ENCODE measurements at places on chromosomes 5 and 9.
A peak's percentile ranks its signal among the peaks of the same experiment; 100 is the strongest.

DNA sequence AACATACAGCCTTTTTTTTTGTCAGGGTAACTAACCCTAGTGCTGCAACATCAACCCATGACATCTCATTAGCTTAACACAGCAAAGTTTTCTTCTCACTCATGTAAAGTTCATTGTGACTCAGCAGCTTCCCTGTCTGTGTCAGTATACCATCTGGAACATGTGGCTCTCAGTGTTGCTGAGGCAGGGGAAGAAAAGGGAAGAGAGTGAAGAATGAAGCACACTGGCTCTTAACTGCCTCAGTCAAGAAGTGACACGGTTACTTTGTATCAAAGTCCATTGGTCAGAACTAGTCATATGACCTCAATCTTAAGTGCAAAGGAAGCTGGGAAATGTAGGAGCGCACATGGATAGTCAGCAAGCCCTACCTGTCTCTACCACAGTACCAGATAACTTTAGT lies 185.0 kb upstream of the ELL2 start:
- no peak for DNase-seq

- no peak for DNase-seq
Observed at GRCh38 chr5:6545770-6546690, 86.8 kb downstream of the NSUN2 start.

- DNase-seq, result no peak
Observed at GRCh38 chr5:120152931-120153330, 311.2 kb upstream of the PRR16 start.

DNA sequence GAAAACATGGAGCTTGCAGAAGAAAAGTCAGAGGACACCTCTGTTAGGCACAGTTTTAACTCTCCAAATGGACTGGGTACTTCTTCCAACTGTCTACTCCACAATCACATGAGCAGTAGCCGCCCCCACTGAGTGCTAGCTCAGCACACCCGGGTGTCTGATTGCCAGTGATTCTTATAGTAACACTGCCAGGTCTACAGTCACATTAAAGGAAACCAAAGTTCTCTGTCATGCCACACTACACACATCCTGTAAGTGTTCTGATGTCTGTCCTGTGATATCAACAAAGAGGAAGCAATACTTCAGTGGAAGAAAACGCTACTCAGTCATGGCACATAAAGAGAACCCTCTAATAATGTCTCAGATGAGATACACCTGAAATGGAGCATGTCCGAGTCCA lies at the start of gene HAVCR2:
HAVCR2 (minus strand) TSS at position 69 of the 400 bp plus-strand sequence; CDS start at position 8, 61 bp downstream.
- peak; percentile 13 for DNase-seq

DNA sequence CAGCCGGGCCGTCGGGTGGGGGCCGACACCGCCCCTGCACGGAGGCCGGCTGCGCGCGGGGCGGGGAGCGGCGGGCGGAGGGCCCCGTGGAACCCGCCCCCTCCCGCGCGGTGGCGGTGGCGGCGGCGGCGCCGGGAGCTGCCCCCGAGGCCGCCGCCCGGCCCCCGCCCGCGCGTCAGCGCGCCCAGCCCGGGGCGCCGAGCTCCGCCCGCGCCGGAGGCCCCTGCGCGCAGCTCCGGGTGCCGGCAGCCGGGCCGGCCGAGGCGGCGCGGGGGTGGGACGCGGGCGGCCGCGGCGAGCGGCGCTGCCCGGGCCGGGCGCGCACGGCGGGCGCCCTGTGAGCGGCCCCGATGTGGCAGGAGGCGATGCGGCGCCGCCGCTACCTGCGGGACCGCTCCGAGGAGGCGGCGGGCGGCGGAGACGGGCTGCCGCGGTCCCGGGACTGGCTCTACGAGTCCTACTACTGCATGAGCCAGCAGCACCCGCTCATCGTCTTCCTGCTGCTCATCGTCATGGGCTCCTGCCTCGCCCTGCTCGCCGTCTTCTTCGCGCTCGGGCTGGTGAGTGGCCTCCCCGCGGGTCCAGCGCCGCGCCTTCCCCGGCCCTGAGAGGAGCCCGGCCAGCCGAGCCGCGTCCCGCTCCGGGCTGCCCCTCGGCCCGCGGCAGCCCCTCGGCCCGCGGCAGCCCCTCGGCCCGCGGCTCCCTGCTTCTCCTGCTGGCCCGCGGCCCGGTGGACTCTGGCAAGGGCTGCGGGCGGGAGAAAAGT lies at the start of gene ADCY2:
ADCY2 (plus strand) TSS at position 192 of the 766 bp plus-strand sequence; CDS start at position 351, 159 bp downstream.
- DNase-seq, result no peak

- DNase-seq, result no peak
Observed at GRCh38 chr5:431711-432050, 11.3 kb upstream of the EXOC3 start.

DNA sequence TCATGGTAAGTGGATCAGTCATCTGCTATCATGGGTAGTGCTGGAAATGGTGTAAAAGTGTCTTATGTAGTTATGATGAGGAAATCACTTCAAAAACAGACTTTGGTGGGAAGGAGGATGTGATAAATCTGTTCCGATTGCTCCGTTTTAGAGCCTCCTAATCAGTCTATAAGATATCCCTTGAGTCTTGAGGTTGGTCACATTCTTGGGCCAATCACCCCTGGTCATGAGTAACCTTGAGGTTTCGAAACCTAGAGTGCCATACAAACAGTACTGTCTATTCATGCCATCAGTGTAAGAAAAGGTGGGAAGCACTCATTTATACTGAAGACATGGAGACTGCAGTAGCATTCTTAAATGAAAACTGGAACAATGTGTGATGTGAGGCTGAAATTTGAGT lies 45.8 kb downstream of the LRRTM2 start:
- no peak for DNase-seq

GRCh38 chr9:26334706-26335105 lies 557.9 kb downstream of the CAAP1 start:
- no peak for DNase-seq

- DNase-seq, result no peak
Observed at GRCh38 chr5:116572350-116573278, 2.0 kb downstream of the SEMA6A start.

- no peak for DNase-seq
Observed at GRCh38 chr5:31433229-31433628, 98.7 kb downstream of the DROSHA start.

- DNase-seq, result no peak
Observed at GRCh38 chr5:98767581-98767980, 5.9 kb upstream of the RGMB start.

DNA sequence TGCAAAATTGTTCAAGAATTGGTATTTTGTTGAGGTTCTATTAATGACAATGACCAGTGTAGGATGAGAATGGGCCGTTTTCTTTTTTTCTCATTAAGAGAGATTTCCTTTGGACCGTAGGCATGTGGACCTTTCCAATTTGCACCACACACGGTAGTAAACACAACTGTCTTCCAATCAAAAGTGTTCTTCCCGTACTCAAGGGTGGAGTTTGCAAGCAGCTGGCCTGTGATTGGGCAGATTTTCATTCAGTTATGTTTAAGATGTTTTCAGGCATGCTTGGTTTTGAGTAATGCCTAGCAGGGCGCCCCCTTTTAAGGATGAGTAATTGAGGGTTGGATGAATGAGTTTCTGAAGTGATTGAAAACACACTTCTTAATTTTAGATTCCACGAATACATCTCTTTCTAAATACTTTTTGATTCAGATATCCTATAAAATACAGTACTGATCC lies 2.5 kb downstream of the KDM3B start:
- no peak for DNase-seq
